Hypothalamus (tissue), 51 donors: ENCODE measurements at places on chromosomes 7 and 10.

- no peak for DNase-seq
Observed at GRCh38 chr7:151426904-151427704, 12.8 kb downstream of the CRYGN start.

- no peak for DNase-seq
Observed at GRCh38 chr10:89915968-89916367, 214.6 kb downstream of the KIF20B start.

GRCh38 chr10:32104181-32104580 lies 48.0 kb upstream of the KIF5B start:
- DNase-seq = no peak

DNA sequence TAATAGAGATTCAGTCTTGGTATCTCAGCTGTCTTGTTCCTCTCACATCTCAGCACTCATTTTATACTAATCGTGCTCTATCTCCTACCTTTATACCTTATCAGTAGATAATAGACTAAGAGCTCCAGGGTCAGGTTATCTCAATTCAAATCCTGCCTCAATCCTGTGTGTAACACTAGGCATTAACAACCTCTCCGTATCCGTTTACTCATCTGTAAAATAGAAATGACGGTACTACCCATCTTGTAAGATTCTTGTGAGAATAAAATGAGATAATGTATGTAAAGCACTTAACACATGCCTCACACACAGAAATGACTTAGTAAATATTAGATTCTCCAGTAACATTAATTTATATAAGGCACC lies 622 bp upstream of the P4HA1 start:
- no peak for DNase-seq

GRCh38 chr10:112465299-112465883 lies 18.4 kb downstream of the VTI1A start:
- no peak for DNase-seq

- DNase-seq = no peak
Observed at GRCh38 chr10:44752451-44753441, 158.4 kb upstream of the TMEM72 start.

- no peak for DNase-seq
Observed at GRCh38 chr7:122299624-122300210, 4.8 kb downstream of the FEZF1 start.

DNA sequence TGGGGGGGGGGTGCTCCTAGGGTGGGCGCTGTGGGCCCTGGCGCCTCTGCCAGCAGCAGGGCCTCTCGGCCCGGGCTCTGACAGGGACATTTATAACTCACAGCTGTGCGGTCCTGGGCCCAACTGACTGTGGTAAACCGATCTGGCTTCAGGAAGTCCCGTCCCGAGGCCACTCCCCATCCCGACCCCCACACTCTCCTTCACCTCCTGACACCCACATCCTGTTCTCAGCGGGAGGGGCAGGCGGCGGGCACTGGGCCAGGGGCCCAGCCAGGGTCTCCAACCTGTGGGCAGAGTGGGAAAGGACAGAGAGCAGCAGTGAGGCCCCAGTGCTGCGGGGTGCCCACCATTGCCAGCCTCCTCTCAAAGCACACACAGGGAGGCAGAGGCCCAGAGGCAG lies 69.1 kb downstream of the ZMIZ1 start:
- no peak for DNase-seq

GRCh38 chr10:19629567-19629966 lies 186.7 kb upstream of the PLXDC2 start:
- DNase-seq = peak; percentile 8

- DNase-seq = no peak
Observed at GRCh38 chr7:38438970-38439369, 165.5 kb upstream of the TARP start.

GRCh38 chr7:30778255-30779025 lies 7.2 kb downstream of the MINDY4 start:
- no peak for DNase-seq

GRCh38 chr7:79789584-79790345 lies 336.3 kb upstream of the MAGI2 start:
- DNase-seq = no peak

DNA sequence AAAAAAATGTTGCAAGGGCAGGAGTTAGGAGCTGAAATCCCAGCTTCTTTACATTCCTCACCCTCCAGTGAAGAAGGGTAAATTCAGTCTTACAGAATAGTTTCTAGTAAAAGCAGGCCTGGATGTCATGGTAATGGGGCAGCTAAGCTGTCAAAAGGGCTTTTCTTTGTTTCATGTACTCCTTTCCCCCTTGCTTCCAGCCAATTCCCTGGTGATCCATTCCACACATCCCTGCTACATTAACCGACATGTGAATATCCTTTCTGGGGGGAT lies 36.0 kb downstream of the RHEB start:
- no peak for DNase-seq

- DNase-seq = no peak
Observed at GRCh38 chr10:75977139-75977538, 545.7 kb downstream of the LRMDA start.

DNA sequence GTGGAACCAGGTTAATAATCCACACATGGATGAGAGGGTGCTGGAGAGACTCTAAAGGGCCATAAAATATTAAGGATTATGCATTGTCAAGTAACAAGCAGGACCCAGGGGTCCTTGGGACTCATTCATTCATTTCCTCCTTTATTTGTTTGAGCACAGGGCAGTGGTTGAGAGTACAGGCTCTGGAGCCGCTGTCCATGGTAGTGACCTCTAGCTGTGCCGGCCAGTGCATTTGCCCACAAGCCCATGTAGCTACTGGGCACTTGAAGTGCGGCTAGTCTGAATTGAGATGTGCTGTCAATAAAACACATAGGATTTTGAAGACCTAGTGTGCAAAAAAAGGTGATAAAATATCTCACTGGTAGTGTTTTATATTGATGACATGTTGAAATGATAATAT lies 137.6 kb downstream of the C10orf105 start:
- peak; percentile 45 for DNase-seq

GRCh38 chr7:18655506-18655905 lies 160.0 kb downstream of the HDAC9 start:
- DNase-seq = no peak

DNA sequence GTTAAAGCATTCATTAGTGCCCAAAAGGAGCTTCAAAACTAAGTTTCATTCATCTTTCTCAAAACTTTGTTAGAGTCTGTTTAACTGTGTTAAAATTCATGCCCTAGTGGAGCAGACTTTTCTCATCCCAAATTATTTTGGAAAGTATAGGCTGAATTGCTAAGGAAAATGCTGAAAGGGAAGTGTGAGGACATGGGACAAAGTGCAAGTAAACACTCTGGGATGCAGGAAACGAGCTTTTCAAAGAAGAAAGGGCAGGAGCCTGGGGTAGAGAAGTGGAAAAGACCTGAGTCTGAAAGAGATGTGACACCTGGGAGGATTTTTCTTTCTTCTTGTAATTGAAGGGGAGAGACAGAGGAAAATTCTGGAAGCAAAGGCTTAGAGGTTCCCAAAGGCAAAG lies 93.1 kb upstream of the ANKRD1 start:
- DNase-seq = no peak

GRCh38 chr7:143463556-143463955 lies 14.1 kb upstream of the TAS2R41 start:
- no peak for DNase-seq

- DNase-seq = no peak
Observed at GRCh38 chr10:71316056-71316785, 2.8 kb upstream of the SLC29A3 start.

- DNase-seq = no peak
Observed at GRCh38 chr7:25459057-25459456, 230.8 kb upstream of the NPVF start.
